SW 1271 (cell line): ENCODE measurements at places on chromosomes 2 and 18.

DNA sequence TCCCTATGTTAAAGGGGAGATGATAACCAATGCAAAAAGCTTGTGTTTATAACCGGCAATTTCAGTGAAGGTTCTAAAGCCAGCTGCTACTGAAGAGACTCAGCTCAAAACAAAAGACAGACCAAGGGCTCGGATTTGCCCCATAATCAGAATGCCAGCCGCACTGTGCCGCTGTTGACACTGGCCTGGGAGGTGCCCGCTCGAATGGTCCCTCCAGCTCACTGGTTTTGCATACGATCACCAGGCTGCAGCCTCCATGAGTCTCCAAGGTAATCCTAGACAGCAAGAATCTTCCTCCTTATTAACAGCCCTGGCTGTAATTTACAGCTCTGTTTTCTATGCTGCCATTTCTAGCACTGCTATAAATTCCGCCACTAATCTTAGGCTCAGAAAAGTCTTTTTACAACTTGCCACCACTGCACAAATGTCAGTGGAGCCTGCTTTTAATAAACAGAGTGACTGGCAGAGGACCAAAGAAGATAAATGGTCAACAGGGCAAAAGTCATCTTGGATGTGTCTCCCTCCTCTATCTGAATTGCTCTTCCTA is 155.7 kb upstream of the SH3BP4 start:
- DNase-seq, result no peak

DNA sequence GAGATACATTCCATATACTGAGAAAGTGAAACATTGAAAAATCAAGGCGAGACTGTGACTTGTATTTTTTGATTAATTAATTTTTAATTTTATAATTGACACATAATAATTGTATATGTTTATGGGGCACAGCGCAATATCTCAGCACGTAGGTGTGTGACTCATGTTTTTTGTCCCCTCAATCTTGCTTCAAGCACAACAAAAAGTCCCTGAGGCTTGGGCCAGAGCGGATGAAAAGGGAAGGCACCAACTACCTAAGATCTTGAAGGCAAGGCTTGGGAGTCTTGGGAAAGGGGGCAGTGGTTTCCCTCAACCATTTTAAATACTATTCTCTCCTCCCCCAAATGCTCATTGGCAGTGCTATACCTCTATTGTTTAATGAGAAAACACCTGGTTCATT is 9.9 kb downstream of the SGPP2 start:
- DNase-seq, result no peak

DNA sequence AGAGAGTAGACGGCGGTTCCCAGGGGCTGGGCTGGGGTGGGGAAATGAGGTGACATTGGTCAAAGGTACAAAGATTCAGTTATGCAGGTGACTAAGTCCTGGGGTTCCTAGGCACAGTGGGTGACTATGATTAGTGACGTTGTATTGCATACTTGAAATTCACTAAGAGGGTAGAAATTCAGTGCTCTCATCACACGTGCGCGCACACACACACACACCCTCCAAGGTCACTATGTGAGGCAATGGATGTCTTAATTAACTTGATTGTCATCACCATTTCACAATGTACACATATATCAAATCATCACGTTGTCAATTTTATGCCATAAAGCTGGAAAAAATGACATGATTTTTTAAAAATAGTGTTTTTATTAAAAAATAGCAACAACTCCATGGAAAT is 92.9 kb upstream of the ALKAL2 start:
- no peak for DNase-seq

GRCh38 chr2:213089438-213089837 is 62.0 kb downstream of the IKZF2 start:
- DNase-seq, result no peak

- no peak for DNase-seq
Observed at GRCh38 chr2:196783431-196784094, 15.9 kb downstream of the GTF3C3 start.

DNA sequence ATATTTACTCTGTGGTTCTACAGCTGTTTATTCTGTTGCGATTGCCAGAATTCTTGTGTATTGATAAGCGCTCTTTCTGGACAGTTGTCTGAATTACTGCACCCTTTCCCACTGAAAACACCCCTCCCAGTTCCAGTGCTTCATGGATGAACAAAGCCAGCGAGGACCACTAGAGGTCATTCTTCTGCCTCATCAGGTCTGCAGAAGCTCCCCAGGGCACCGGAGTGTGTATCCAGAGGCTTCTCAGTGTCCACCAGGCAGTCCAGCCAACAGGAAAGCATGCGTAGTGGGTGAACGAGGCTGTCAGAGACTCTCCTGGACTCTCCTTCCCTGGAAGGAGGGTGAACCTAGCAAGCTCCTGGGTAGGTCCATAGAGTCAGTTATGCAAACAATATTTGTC is 40.6 kb upstream of the INHBB start:
- DNase-seq, result no peak

DNA sequence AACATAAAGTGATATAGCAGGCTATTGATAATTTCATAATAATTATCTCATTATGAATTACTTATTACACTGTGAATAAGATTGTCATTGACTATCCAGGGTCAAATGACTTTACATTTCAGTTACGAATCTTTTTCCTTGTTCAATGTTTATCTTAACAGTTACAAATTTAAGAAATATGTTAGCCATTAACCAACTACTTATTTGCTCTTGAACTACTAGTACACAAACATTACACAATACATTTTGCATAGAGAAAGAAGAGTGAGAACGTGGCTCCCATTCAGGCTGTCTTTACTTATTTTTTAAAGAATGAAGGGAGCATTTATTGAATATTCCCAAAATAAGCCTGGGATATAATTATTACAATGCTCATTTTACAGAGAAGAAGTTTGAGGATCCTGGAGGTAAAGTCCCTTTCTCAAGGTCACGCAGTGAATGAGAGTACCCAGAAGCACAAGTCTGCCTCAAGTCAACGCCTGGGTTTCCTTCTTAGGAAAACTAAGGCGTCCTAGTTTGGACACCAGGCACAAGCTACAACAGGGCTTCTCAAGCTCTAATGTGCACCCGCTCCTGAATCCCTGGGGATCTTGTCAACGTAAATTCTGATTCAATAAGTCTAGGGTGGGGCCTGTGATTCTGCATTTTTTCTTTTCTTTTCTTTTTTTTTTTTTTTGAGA is 164.2 kb downstream of the FIGN start:
- DNase-seq, result no peak

GRCh38 chr2:28406276-28407096 is 13.8 kb downstream of the FOSL2 start:
- DNase-seq, result no peak

DNA sequence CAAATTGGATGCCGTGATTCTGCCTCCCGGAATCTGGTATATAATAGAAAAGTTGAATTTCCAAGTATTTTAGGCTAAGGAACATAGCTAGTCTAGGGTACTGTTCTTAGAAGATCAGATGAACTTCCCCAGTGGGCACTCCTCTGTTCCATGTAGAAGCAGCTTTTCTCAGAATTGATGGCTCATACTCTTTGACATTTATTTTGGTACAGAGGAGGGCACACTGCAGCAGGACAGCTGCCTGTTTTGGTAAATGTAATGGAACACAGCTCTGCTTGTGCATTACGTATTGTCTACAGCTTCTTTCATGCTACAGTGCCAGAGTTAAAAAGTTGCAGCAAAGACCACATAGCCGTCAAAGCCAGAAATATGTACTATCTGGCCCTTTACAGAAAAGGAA is 10.8 kb downstream of the YPEL5 start:
- DNase-seq, result no peak

DNA sequence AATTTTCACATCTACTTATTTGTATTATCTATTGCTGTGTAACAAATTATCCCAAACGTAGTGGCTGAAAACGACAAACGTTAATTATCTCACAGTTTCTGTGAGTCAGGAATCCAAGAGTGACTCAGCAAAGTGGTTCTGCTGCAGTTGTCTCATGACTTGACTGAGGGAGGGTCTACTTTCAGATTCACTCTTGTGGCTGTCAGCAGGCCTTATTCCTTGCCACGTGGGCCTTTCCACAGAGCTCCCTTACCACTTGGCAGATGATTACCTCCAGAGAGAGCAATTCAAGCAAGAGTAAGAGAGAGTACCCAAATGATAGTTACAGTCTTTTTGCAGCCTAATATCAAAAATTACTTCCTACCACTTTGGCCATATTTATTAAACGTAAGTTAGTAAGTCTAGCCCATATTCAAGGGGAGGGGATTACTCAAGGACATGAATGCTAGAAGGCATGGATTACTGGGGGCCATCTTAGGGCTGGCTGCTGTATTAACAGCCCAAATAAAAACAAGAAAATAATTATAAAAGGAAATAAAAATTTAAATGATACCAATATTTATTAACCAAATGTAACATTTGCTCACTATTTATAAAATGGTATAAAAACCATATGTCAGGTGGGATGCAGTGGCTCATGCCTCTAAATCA is 48.7 kb upstream of the NBEAL1 start:
- DNase-seq, result no peak

- DNase-seq, result no peak
Observed at GRCh38 chr18:58538604-58539386, 90.1 kb downstream of the ALPK2 start.

GRCh38 chr2:134435936-134436335 is 182.1 kb downstream of the MGAT5 start:
- no peak for DNase-seq

DNA sequence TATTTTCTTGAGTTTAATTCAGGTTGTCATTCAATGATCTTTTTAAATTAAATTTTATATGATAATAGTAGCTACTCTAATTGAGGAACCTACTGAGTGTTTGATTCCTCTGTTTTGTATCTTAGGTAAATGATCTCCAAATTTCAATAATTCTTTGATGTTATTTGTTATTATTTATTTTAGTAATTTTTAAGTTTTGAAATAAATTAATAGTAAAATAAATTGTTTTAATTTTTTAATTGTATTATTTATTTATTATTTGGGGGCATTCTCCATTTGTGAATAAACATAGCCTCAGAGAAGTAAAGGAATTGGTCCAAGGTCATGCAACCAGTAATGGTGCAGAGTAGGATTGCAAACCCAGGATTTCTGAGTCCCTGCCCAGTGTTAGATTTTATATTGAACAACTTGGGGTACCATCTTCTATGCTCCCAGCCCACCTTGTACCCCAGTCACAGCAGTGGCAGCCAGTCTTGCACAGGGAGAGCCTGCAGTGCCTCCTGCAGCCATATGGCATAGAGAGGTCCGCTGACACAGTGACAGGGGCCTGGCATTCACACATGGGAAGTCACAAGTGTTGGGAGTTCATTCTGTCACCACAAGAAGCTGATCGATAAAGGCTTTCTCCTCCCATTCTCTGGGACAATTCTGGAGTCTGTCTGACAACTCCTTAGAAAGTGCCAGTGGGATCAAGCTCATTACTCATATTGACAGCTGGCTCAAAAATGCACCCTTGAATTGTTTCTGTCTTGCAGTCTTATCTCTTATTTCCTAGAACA is 110.0 kb upstream of the ETAA1 start:
- no peak for DNase-seq

DNA sequence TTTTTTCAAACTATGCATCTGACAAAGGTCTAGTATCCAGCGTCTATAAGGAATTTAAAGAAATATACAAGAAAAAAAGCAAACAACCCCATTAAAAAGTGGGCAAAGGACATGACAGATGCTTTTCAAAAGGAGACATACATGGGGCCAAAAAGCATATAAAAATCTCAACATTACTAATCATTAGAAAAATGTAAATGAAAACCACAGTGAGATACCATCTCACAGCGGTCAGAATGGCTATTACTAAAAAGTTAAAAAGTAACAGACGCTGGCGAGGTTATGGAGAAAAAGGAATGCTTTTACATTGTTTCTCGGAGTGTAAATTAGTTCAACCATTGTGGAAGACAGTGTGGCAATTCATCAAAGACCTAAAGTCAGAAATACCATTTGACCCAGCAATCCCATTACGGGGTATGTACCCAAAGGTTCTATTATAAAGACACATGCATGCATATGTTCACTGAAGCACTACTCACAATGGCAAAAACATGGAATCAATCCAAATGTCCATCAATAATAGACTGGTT is 643.1 kb upstream of the LRRTM1 start:
- no peak for DNase-seq

DNA sequence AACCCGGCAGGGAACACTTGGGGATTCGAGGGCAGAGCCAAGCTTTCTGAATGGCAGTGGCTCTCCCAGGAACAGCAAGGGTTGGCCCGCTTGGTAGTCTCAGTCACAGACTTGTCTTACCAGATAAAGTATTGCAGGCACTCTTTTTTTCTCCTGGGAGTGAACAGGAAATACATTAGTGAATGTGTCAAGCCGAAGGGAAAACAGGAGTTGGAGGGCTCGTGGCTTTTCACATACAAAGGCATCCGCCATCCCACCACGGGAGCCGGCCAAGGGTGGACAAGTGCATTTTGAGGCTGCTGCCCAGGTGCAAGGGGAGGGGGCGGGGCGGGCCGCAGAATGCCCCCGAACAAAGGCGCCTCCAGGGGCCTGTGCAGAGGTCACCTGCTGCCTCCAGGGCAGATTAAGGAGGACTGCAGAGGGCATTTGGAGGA is 163.3 kb upstream of the SIX3 start:
- DNase-seq, result no peak

GRCh38 chr2:141323571-141323970 is 807.2 kb downstream of the LRP1B start:
- no peak for DNase-seq

- no peak for DNase-seq
Observed at GRCh38 chr2:54673501-54673998, 49.9 kb upstream of the EML6 start.

DNA sequence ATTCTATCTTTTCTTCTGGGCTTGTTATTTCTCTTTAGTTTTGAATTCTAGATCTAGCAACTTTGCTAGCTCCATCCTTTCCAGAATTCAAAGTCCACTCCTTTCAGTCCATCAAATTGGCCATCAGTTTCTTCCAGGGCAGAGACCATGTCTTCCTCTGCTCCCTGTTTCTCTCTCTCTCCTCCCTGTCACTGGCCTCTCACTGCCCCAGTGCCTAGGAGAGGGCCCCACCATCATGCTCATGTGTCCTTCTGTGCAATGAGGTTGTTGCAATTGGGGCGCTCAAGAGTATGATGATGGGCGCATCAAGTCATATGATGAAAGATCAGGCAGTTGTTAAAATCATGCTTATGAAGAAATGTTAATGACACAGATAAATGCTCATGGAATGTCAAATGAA is 159.2 kb upstream of the HS6ST1 start:
- no peak for DNase-seq

DNA sequence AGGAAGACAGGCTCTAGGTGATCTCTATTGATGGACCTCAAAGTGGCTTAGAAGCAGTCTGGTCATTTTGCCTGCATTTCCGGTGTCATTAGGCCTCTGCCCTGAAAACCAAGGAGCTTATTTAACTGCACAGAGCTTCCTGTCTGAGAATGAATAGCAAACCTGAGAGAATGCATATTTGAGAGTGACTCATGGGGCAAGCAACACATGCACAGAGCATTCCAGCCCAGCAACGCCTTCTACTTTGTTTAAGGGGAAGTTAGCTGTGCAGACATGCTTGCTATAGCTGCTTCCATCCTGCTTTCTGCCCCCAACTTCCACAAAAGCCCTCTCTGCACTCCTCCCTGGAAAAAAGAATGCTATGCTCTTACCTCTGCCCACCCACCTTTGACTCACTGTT is 232.8 kb downstream of the GRB14 start:
- DNase-seq, result peak; percentile 58
